ENCODE measurements at places on chromosomes 12 and 14.
A peak's percentile ranks its signal among the peaks of the same experiment; 100 is the strongest.

DNA sequence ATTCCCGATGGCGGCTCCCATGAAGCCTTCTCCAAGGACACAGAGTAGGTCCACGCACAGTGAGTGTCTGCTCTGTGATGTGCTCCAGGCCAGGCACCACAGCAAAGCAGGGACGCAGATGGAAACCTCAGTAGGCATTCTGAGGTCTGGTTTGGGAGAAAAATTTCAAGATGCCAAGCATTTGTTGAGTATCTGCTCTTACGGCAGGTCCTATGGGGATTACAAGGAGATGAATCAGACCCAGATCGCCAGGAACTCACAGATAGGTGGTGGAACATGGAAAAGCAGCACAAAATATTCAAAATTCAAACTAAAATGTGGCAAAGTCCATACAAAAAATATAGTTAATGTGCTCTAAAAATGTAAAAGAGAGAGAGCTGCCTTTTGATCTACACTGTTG is 684.9 kb upstream of the TMEM132C start:
- no peak for DNase-seq

DNA sequence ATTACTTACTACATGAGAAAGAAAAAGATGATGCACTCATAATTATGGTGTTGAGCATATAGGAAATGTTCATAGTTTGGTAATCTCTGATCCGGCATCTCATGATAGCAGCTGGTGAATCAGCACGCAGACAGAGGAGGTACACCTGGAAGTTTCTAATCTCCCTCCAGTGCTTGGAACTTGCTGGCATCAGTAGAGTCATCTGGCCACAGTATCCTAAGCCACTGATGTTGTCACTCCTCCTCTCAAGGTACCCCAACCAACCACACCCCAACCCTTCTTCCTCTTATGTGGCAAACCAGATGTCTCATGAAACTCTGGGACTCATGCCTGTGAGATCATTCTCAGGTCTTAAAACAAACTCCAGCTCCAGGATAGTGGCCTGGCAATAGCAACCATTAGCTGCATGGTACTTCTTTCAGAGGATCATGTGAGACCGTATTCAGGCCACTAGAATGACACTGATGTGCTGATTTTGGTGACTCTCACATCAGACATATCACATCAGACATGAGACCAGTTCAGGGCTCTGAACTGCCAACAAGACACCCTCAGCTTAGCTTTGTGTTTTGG is 143.0 kb downstream of the RASSF9 start:
- DNase-seq = no peak

- DNase-seq = no peak
Measured at GRCh38 chr12:19671695-19672094, 232.4 kb downstream of the AEBP2 start.

- DNase-seq = no peak
Measured at GRCh38 chr14:20618271-20618749, 23.2 kb downstream of the OR6S1 start.

- DNase-seq = no peak
Measured at GRCh38 chr14:64807551-64807950, 72.2 kb downstream of the SPTB start.

DNA sequence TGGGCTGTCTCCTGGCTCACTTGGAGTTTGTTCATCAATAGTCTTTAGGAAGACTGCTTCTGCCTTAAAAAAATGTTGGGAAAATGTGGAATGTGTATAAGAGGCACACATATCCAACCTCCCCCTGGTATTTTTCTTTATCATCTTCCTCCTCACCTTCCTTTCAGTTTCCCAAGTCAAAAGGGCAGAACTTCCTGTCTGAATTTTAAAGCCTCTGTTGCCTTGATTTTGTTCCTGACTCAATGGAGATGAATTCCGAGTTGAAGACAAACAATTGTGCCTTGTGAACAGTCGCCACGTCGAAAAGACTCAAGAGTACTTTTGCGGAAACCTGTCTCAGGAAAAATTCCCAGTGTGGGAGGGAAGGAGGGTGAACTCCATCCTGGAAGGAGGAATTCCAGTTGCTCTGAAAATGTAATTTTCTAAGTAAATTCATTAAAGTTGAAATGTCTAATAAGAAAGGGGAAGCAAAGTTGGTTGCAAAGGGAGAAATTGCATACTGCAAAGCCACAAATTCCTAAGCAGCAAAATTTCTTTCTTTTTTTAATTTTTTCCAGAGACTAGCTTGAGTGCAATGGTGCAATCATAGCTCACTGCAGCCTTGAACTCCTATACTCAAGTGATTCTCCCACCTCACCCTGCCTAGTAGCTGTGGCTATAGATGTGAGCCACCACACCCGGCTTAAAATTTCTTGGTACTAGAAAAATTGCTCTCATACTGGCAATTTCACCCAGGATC is 50.2 kb upstream of the ELK3 start:
- no peak for DNase-seq

- no peak for DNase-seq
Measured at GRCh38 chr12:31309279-31309678, 16.7 kb downstream of the SINHCAF start.

- DNase-seq = no peak
Measured at GRCh38 chr14:35944847-35945246, 118.7 kb downstream of the BRMS1L start.

DNA sequence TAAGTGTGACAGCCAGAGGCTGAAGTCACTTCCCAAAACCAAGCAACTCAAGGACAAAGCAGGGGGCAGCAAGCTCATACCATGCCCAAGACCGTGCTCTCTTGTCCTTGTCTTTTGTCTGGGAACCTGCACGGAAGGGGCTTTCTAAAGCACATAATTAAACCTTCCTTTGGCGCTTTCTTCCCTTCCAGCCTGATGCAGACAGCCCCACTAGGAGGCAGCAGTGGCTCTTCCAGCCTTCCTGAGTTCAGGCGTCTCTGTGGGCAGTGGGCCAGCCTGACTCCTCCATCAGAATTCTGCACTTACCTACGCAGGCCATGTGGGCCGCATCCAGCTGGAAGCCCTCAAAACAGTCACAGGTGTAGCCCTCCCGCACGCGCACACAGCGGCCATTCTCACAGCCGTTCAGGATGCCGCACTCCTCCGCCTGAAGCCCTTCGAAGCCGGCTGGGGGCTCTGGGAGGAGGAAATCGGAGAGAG is 7.6 kb downstream of the ISCA2 start:
- no peak for DNase-seq

GRCh38 chr12:70045036-70045435 is 198.2 kb upstream of the CNOT2 start:
- DNase-seq = no peak

GRCh38 chr12:61367281-61367785 is 892.9 kb upstream of the USP15 start:
- DNase-seq = no peak

DNA sequence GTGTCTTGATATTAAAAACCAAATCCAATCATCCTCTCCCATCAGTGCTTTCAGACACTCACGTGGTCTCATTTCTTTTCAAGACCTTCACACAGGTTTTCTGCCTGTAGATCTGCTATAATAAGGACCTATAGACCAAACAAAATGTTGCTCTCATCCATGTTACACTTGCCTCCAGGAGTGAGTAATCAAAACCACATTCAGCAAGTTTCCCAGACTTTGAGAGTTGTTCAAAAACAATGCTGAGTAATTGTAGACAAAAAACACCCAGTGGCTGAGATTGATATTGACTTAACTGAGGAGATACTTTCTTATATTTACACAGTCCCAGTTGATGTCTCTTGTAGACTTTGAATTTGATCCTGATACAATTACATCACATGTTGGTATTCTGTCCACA is 383.1 kb downstream of the TMEM132D start:
- no peak for DNase-seq

DNA sequence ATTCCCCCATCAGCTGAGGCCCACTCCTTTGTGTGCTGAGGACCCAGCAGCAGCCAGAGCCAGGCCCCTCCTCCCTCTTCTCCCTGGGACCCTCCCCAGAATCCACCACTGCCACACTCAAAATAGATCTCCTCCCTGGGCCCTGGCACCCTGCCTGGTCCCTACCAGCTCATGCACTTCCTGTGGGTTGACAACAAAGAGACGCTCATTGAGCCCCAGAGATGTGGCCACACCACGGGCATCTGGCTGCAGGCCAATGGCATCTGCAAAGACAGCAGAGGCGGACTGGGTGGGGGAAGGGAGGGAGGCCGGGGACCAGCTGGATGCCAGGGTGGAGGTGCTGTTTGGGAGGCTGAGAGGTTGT is 16.0 kb upstream of the ENDOU start:
- DNase-seq = peak; percentile 35

DNA sequence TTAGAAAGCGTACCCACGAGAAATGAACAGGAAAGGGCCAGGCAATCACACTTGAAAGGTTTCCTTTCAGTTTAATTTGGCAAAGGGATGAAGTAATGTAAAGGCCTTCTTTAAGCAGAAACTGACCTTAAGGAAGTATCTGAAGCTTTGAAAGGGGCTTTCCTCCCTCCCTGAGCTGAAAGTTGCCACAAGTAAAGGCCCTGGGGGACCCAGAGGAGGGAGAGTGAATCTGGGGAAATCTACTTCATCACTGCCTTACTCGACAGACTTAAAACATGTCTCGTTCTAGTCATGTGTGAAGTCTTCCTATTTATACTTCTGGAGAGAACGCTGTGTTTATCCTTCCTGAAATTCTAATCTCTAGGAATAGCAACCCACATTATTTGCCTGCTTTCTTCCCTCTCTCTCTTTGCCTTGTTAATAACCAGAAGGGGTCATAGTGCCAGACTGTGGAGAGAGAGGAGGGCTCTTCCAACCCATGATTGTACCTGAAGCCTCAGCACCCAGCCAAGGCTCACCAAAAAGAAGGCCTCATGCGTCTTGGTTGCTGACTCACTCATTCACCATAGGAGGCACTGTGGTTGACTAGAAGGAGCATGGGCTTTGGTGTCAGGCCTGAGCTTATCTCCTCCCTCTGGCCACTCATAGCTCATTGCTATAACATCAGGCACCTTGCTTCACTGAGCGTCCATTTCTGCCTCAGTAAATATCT is 10.2 kb upstream of the GPX2 start:
- no peak for DNase-seq

DNA sequence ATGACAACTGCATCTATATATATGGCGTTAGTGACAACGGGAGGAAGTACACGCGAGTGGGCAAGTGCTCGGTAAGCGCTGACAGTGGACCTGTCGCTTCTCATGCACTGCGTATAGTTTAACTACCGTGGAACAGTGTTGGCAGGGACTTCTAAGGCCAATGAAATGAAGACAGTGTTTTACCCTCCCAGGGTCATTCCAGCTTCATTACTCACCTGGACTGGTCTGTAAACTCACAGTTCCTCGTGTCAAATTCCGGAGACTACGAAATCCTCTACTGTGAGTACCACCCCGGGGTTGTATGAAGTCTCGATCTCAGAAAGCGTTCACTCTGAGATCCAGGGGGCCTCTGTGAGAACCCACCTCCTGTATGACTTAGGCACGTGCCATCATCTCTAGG is 129.2 kb upstream of the EVL start:
- no peak for DNase-seq

GRCh38 chr12:106113042-106113441 is 25.7 kb downstream of the NUAK1 start:
- DNase-seq = no peak

DNA sequence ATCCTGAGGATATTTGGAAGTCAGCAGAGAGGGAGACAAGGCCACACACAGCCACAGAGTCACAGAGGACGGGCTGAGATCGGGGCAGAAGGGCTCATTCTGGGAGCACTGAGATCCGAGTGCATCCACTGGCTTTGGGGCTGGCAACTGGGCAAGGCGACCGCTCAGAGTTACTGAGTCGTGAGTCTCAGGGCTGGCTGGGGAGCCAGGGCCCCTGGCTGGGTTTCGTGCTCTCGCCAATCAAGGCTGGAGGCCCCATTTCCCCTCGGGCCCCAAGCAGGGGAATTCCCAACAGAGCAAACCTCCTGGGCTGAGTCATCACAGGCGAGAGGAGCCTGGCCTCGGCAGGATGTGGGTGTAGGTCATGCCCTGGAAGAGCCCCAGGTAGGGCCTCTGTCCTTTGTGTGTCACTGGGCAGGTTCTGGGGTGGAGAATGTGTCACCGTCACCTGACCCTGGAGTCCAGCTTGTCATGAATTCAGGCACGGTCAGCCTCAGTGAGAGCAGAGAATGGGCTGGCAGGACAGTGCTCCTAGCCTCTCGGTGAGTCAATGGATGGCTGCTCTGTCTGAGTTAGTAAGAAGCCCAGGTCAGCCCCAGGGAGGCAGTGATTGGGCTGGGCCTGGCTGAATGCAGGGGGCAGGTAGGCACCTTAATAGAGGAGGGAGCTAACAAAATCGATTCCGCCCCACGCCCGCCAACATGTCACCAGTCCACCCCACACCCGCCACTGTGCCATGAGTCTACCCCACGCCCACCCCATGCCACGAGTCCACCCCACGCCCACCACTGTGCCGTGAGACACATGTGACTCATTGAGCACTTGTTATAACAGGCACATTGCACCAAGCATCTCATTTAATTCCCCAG is 16.9 kb downstream of the ASB2 start:
- DNase-seq = peak; percentile 80

Data from naive B cell (primary cell).